ENCODE measurements at places on chromosomes 6 and 20. TPM values are rescaled to one million over a fixed set of nuclear protein-coding genes. Genes with fewer than 3 reads are reported as not detected.

- no peak for DNase-seq
Measured at GRCh38 chr20:63978319-63979228, 868 bp downstream of the SAMD10 start.

GRCh38 chr20:50050660-50051308 is 62.2 kb downstream of the UBE2V1 start:
- no peak for DNase-seq

DNA sequence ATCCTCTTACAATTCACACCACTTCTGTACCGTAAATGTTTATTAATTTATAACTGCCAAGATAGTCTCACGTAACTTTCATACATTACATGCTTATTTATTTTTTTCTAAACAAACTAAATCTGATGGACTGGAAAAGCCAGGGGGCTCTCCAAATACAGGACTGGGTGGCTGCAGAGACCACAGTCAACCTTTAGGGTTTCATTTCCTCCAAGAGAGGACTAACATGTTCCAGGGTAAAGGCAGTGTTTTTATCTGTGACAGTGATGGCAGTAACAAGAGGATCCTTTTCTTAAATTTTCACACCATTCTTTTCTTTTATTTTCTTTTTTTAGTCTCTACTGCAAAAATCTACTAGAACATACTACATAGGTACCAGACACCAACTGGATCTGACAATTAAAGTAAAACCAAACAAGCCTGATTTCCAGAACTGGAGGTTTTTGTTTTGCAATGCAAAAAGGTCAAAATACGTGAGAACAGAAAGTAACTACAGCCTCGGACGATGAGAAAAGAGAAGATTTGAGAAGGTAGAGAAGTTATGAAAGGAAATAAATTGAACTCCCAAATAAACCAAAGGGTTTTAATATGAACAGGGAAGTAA is 1.2 kb downstream of the LMBRD1 start:
- no peak for DNase-seq

TMEM200A gene
- polyA plus RNA-seq, result 24.3 TPM

COL10A1 gene
- 0.30 TPM for polyA plus RNA-seq

ZNF831 gene
- polyA plus RNA-seq, result 0.10 TPM
